ENCODE measurements at places on chromosomes 4 and X. TPM values are rescaled to one million over a fixed set of nuclear protein-coding genes. Genes with fewer than 3 reads are reported as not detected.

The CCDC110 gene
- 0.18 TPM for total RNA-seq

The SERTM2 gene
- not detected for total RNA-seq

The CDS1 gene
- 0.36 TPM for total RNA-seq

The KCTD8 gene
- not detected for total RNA-seq

The PF4V1 gene
- 4.9 TPM for total RNA-seq

The RRAGB gene
- 13.4 TPM for total RNA-seq

The BEND2 gene
- total RNA-seq, result not detected

The ADH1B gene
- total RNA-seq, result 31.3 TPM

The SYTL5 gene
- not detected for total RNA-seq

The CENPI gene
- total RNA-seq, result 4.1 TPM

The MOB1B gene
- 6.0 TPM for total RNA-seq

The AFM gene
- not detected for total RNA-seq

The IL2 gene
- not detected for total RNA-seq

The TCEAL5 gene
- not detected for total RNA-seq

The IL15 gene
- 2.0 TPM for total RNA-seq

The FAT4 gene
- 27.2 TPM for total RNA-seq

The ABLIM2 gene
- total RNA-seq, result 0.32 TPM

The GLRA2 gene
- not detected for total RNA-seq

The FAM47A gene
- not detected for total RNA-seq

The NOX1 gene
- not detected for total RNA-seq

The ENOPH1 gene
- 26.0 TPM for total RNA-seq

The CPLX1 gene
- total RNA-seq, result not detected

The SLC2A9 gene
- total RNA-seq, result 11.5 TPM

The VSIG4 gene
- not detected for total RNA-seq

The F8A2 gene
- total RNA-seq, result not detected

The RGN gene
- total RNA-seq, result 2.8 TPM

The PNMA3 gene
- total RNA-seq, result 0.32 TPM

The CXCL5 gene
- total RNA-seq, result 3.6 TPM

Measured in cardiac atrium fibroblast (primary cell).